ENCODE measurements at places on chromosomes 5 and 9. TPM values are rescaled to one million over a fixed set of nuclear protein-coding genes. Genes with fewer than 3 reads are reported as not detected.

Gene SMU1
- 31.0 TPM for total RNA-seq

Gene CLIC3
- 0.18 TPM for total RNA-seq

Gene TLE1
- total RNA-seq = 0.55 TPM

Gene CCDC69
- 23.0 TPM for total RNA-seq

Gene TOMM5
- 212 TPM for total RNA-seq

Gene REEP2
- total RNA-seq = 1.3 TPM

Gene FBXL7
- total RNA-seq = not detected

Gene OR1L1
- not detected for total RNA-seq
